Diencephalon (tissue), 1 donor: ENCODE measurements at places on chromosomes 5 and 9. TPM values are rescaled to one million over a fixed set of nuclear protein-coding genes. Genes with fewer than 3 reads are reported as not detected.

The GPSM1 gene
- 62.5 TPM for total RNA-seq

The TRIO gene
- total RNA-seq, result 286 TPM

The PTGS1 gene
- total RNA-seq, result 1.4 TPM

The ISL1 gene
- 20.3 TPM for total RNA-seq

The CENPK gene
- total RNA-seq, result 12.0 TPM

The SYK gene
- total RNA-seq, result 4.2 TPM
